ENCODE measurements at places on chromosomes 5 and 9.

GRCh38 chr9:121865884-121866283 is 214.4 kb downstream of the DAB2IP start:
- no peak for DNase-seq

DNA sequence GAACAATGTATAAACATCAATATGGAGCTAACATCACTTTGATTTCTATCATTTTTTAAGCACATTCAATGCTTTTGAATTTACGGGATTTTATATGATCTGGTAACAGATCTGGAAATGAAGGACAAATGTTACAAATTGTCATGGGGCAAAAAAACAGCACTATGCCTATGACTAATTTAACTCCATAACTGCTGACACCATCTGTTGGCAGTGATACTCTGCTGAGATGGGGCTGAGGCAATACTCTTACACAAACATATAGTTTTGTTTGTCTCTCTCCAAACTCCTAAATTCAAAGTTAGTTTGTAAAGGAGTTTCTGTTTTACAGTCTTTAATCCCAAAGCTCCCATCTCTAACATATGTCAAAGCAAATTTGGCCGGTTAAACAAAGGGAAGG is 132.5 kb upstream of the FER start:
- DNase-seq = no peak

- DNase-seq = no peak
Observed at GRCh38 chr5:6761333-6761732, 48.1 kb downstream of the TENT4A start.

DNA sequence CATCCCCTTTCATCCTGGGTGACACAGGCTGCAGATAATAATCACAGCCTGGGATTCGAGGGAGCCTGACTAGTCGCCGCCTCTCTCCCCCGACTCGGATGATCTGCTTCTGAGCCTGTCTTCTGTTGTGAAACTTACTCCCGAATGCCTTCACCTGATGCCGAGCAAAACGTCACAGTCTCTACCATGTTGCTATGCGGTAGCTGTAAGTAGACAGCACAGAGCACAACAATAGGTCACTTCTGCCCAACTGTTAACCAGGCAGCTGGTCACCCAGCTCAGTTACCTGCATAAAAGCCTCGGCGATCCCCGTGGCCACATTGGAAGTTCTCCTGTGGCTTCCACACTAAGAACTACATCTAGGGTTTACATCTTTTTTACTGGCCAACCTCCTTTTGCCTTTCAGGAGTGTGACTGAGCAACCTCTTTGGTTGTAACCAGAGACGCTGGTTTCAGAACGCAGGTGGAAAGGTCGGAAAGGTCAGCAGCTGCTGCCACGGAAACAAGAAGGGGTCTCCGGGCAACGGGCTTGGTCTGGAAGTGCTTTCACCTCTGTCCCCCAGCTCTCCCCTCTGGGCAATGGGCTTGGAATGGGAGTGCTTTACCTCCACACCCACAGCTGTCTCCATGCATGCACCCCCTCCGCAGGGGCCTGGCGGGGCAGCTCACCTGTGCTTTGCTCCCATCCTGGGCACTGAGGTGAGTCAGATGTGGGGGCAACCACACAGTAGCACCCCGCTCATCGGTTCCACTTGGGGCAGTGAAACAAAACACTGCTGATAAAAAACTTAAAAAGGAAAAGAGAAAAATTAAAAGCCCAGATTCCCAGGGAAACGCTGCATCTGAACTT is 7.6 kb upstream of the PPP1R26 start:
- no peak for DNase-seq

GRCh38 chr9:121783111-121783510 is 131.7 kb downstream of the DAB2IP start:
- DNase-seq = no peak

DNA sequence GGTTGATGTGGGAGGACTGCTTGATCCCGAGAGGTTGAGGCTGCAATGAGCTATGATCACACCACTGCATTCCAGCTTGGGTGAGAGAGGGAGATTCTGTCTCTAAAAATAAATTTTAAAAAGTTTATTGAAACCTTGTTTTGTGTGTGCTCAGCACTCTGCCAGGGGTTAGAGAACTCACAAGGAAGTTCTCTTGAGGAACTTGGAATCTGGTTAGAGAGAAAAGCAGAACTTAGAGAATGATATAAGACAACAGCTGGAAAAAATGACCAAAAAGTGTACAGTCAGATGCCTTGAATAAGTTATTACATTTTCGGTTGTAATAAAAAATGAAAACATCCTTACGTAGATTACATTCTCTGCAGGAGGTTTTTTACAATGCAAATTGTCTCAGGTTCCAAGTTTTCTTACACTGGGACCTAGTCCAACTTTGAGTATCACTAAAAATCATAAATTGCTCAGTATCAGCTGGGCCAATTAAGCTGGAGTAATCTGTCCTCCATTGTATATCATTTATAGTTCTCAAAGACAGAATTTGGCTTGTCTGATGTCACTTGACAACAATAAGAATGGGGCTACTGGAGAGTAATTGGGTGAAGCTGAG is 21.7 kb upstream of the TENT2 start:
- no peak for DNase-seq

Measured in colonic mucosa (tissue), 4 donors.